ENCODE measurements at places on chromosomes 3 and 15.

- no peak for DNase-seq
These were observed 125.3 kb downstream of the IGF1R start for GRCh38 chr15:98773616-98774015.

GRCh38 chr3:165404357-165405027 is 208.3 kb upstream of the SLITRK3 start:
- no peak for DNase-seq

GRCh38 chr3:123733805-123734526 is 149.1 kb upstream of the HACD2 start:
- no peak for DNase-seq

DNA sequence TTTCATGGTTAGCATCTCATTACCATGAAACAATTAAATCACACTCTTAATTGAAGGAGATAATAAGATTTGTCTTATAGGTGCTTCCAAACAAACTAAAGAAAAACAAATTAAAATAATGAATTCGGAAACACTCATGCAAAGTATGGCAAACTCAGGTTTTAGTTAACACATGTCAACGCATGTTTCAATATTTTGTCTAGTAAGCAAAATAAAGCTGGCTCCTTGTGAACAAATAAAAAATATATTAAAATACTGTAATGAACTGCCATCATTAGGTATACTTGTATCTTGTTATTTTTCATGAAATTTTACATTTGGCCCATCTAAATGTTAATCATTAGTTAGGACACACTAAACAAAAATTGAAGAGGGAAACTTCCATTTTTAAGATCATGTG is 519.2 kb downstream of the MECOM start:
- DNase-seq = no peak

- no peak for DNase-seq
These were observed 60.1 kb downstream of the CAPN3 start for GRCh38 chr15:42419369-42419768.

GRCh38 chr3:172965256-172965655 is 175.8 kb downstream of the SPATA16 start:
- no peak for DNase-seq

DNA sequence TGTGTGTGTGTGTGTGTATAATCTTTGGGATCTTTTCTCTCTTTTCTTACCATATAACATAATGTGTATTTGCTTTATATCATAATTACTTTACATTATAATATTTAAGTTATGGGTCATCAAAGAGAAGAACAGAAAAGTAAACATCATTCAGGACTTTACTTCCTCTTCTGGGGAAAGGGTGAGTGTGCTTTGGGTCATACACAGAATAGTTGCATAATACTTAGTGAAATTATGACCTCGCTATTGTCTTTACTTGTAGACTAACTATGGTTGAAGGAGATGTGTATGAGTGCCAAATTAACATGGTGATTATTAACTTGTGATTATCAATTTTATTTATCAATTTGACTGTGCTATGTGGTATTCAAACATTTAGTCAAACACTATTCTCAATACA is 1086.9 kb downstream of the DIPK2A start:
- no peak for DNase-seq

DNA sequence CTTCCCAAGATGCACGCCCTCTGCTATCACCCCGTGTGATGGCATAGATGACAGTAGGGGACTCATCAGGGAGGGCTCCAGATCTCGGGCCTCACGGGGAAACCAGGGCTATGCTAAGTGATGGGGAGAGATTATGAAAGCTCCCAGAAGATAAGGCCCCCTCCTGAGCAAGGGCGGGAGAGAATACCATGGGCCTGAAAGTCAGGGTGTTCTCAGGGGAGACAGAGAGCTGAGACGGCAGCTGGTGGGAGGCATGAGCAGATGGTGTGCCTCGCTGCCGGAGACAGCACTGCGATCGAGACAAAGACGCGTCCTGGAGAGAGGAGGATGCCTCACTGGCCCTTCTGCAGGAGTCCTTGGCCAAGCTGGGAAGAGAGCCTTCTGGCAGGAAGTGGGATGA is 106.5 kb upstream of the ADPGK start:
- no peak for DNase-seq

DNA sequence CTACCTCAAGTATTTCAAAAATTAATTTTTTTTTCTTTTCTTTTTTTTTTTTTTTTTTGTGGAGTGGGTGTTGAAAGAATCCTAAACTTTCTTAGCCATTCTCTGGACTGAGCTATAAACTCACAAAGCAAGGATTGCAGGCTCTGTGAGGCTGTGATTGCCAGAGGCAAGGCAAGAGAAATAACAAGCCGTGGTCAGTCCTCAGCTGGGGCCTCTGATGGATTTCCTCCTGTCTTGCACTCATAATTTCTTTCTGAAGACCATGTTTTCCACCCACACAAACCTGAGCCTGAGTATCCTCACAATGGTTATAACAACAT is 1.3 kb downstream of the CX3CR1 start:
- DNase-seq = no peak

- DNase-seq = no peak
These were observed 264.4 kb downstream of the TIGIT start for GRCh38 chr3:114558271-114558670.
